ENCODE measurements at places on chromosomes 13 and 19. TPM values are rescaled to one million over a fixed set of nuclear protein-coding genes. Genes with fewer than 3 reads are reported as not detected.
A peak's percentile ranks its signal among the peaks of the same experiment; 100 is the strongest.

GRCh38 chr19:2722541-2723344 is 1.6 kb upstream of the DIRAS1 start:
- H3K36me3 ChIP-seq, result no peaks in the 10 kb centered on the region
- H3K27ac ChIP-seq, result no peak overlapping the region

ZNF431 gene
- 28.2 TPM for total RNA-seq

- H3K36me3 ChIP-seq, result peaks cover 10% of the 10 kb centered on the region
- H3K27me3 ChIP-seq, result no peaks in the 10 kb centered on the region
- no peak overlapping the region for H3K27ac ChIP-seq
- H3K4me3 ChIP-seq, result no peak overlapping the region
These were observed 33.6 kb upstream of the EPHX3 start for GRCh38 chr19:15265850-15266248.

GRCh38 chr13:33541456-33541855 is 255.9 kb upstream of the STARD13 start:
- peak overlapping the region; percentile 96 for H3K27ac ChIP-seq
- H3K27me3 ChIP-seq, result no peaks in the 10 kb centered on the region
- peaks cover 7% of the 10 kb centered on the region for H3K36me3 ChIP-seq
- peak overlapping the region; percentile 85 for H3K4me3 ChIP-seq

GRCh38 chr13:99307247-99307646 is at the start of gene GPR183:
TSS of gene GPR183 (minus strand) at chr13:99307399. CDS start at chr13:99296145, 11,254 bp downstream.
- H3K36me3 ChIP-seq, result peaks cover 44% of the 10 kb centered on the region
- no peaks in the 10 kb centered on the region for H3K27me3 ChIP-seq
- H3K4me1 ChIP-seq, result peaks cover 57% of the 10 kb centered on the region
- peak within 1 kb of the TSS; percentile 83 for H3K27ac ChIP-seq
- H3K4me3 ChIP-seq, result peak within 1 kb of the TSS; percentile 74

GRCh38 chr19:47021536-47022139 is 2.0 kb downstream of the NPAS1 start:
- H3K36me3 ChIP-seq, result no peaks in the 10 kb centered on the region
- H3K27me3 ChIP-seq, result peaks cover 61% of the 10 kb centered on the region
- no peak overlapping the region for H3K27ac ChIP-seq
- H3K4me1 ChIP-seq, result peaks cover 6% of the 10 kb centered on the region

GRCh38 chr19:14418856-14419105 is 360 bp downstream of the DDX39A start:
- H3K4me3 ChIP-seq, result peak overlapping the region; percentile 97
- peaks cover 22% of the 10 kb centered on the region for H3K36me3 ChIP-seq
- H3K27ac ChIP-seq, result peak overlapping the region; percentile 99
- DNase-seq, result no peak

GRCh38 chr19:31503211-31503610 is 154.0 kb upstream of the TSHZ3 start:
- H3K4me1 ChIP-seq, result no peaks in the 10 kb centered on the region
- no peak for DNase-seq
- no peak overlapping the region for H3K27ac ChIP-seq
- no peaks in the 10 kb centered on the region for H3K36me3 ChIP-seq

DNA sequence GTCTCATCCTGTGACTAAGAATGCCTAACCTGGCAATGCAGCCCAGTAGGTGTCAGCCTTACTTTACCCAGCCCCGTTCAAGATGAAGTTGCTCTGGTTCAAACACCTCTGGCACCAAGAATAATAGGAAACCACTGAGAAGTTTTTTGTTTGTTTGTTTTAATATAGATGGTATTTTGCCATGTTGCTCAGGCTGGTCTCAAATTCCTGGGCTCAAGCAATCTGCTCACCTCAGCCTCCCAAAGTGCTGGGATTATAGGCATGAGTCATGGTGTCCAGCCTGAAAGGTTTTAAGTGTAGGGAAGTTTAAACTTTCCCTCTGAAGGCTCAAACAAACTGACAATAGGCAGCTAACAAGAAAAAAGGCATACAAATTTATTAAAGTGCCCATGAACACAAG is 51.2 kb upstream of the ABCC4 start:
- DNase-seq, result no peak
- H3K4me1 ChIP-seq, result no peaks in the 10 kb centered on the region
- H3K27me3 ChIP-seq, result no peaks in the 10 kb centered on the region
- H3K36me3 ChIP-seq, result no peaks in the 10 kb centered on the region
- H3K27ac ChIP-seq, result no peak overlapping the region

GRCh38 chr13:76267216-76267615 is 619.0 kb downstream of the KCTD12 start:
- H3K27ac ChIP-seq, result no peak overlapping the region
- no peaks in the 10 kb centered on the region for H3K27me3 ChIP-seq
- no peaks in the 10 kb centered on the region for H3K4me1 ChIP-seq
- no peaks in the 10 kb centered on the region for H3K36me3 ChIP-seq
- no peak overlapping the region for H3K4me3 ChIP-seq

SLC7A10 gene
- total RNA-seq, result not detected

- peaks cover 45% of the 10 kb centered on the region for H3K36me3 ChIP-seq
- peaks cover 12% of the 10 kb centered on the region for H3K4me1 ChIP-seq
- peak within 1 kb of the TSS; percentile 96 for H3K4me3 ChIP-seq
- DNase-seq, result peak; percentile 71
These were observed at the start of gene ZNF222 for GRCh38 chr19:44025217-44025936. TSS of gene ZNF222 (plus strand) at chr19:44025379. CDS start at chr19:44025437, 58 bp downstream.

DNA sequence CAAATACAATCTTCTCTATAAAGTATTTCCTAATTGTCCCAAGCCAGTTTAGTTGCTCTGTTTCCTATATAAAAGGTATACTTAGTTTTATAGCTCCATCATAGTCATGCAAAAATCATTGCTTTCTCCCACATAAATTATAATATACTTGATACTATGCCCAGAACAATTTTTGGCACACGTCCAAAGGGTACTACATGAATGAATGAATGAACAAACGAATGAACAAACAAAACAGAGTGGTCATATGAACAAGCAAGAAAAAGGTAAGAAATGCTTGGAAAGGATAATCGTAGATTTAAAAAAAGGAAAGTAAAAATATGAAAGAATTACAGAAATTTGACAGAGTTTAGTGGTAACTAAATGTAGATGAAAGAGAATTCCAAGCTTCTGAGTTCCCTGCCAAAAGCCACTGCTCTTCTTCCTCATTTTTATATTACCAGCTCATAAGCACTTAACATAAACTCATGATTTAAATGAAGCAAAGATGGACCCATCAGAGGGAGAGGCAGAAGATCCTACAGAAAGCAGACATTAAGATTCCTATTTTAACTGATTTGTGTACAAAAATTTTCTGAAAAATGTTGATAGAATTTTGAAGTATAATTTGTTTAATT is 123.2 kb downstream of the ENOX1 start:
- H3K27ac ChIP-seq, result no peak overlapping the region
- no peak overlapping the region for H3K4me3 ChIP-seq
- H3K36me3 ChIP-seq, result peaks cover 1% of the 10 kb centered on the region
- no peak for DNase-seq
- peaks cover 9% of the 10 kb centered on the region for H3K4me1 ChIP-seq

KLK12 gene
- total RNA-seq, result not detected

DNA sequence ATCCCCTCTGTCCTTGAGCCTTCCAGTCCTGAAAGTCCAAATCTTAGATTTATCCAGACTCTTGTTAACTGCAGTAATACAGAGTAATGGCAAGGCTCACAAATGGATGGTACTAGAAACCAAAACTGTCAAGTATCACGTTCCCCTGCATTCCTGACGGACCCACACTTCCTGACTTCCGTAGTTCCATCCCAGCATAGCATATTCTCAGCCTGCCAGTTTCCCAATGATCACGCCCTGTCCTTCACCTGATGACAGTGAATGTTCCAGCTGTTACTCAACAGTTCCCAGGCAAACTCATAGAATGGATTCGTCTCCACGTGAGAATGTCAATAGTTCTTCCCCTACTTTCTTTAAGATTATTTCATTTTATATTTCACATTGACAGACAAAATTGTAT is 33.6 kb downstream of the SLC7A1 start:
- DNase-seq, result no peak
- peaks cover 11% of the 10 kb centered on the region for H3K4me1 ChIP-seq
- no peak overlapping the region for H3K27ac ChIP-seq
- no peak overlapping the region for H3K4me3 ChIP-seq
- peaks cover 4% of the 10 kb centered on the region for H3K36me3 ChIP-seq

NBEA gene
- 1.1 TPM for total RNA-seq

DNA sequence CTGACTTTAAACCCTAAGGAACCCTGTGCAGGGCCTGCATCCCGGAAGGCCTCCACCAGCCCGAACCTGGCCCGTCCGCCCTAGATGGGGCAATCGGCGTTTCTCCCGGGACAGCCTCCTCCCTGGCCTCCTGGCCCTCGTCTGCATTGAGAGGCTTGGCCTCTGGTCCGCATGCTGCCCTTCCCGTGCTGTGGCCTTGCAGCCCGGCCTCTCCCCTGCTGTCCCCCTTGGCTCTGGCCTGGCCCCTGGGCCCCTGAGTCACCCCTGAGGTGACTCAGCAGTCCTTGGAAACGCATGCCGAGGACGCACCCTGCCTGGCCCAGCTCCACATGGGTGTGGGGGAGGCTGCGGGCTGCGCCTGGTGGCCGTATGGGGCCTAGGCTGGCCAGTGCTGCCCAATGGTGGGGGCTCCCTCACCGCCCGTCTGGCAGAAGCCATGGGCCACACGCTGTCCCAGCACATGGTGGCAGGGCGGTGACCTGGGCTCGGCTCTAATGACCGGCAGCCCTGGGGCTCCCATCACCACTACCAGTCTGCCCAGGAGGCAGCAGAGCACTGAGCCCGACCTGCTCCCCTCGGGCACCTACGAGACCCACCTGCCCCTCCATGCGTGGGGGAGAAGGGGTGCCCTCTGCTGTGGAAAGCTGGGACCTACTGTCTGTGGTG is 25.7 kb downstream of the SH3GL1 start:
- H3K4me1 ChIP-seq, result peaks cover 41% of the 10 kb centered on the region
- no peak overlapping the region for H3K4me3 ChIP-seq
- no peak overlapping the region for H3K27ac ChIP-seq
- H3K36me3 ChIP-seq, result peaks cover 5% of the 10 kb centered on the region
- H3K27me3 ChIP-seq, result no peaks in the 10 kb centered on the region

GRCh38 chr19:45340899-45341453 is 426 bp downstream of the KLC3 start:
- no peak overlapping the region for H3K4me3 ChIP-seq
- no peaks in the 10 kb centered on the region for H3K36me3 ChIP-seq
- H3K27ac ChIP-seq, result no peak overlapping the region
- peaks cover 14% of the 10 kb centered on the region for H3K27me3 ChIP-seq
- DNase-seq, result no peak

GRCh38 chr19:58304255-58304654 is 922 bp upstream of the ERVK3-1 start:
- DNase-seq, result no peak
- H3K36me3 ChIP-seq, result peaks cover 71% of the 10 kb centered on the region
- no peaks in the 10 kb centered on the region for H3K27me3 ChIP-seq
- H3K4me1 ChIP-seq, result peaks cover 27% of the 10 kb centered on the region

- H3K36me3 ChIP-seq, result no peaks in the 10 kb centered on the region
- no peak overlapping the region for H3K27ac ChIP-seq
- H3K4me1 ChIP-seq, result peaks cover 6% of the 10 kb centered on the region
- no peak for DNase-seq
These were observed 87.3 kb upstream of the RFC3 start for GRCh38 chr13:33730619-33731018.

- H3K36me3 ChIP-seq, result no peaks in the 10 kb centered on the region
- no peak overlapping the region for H3K27ac ChIP-seq
- no peak for DNase-seq
These were observed 542 bp downstream of the CACNG7 start for GRCh38 chr19:53909471-53910169.

TRIM13 gene
- total RNA-seq, result 19.7 TPM

- no peak overlapping the region for H3K4me3 ChIP-seq
- H3K4me1 ChIP-seq, result no peaks in the 10 kb centered on the region
- no peak for DNase-seq
- H3K27ac ChIP-seq, result no peak overlapping the region
- H3K36me3 ChIP-seq, result no peaks in the 10 kb centered on the region
These were observed 9.8 kb upstream of the SIGLEC10 start for GRCh38 chr19:51427201-51427600.

KLC3 gene
- not detected for total RNA-seq

DNA sequence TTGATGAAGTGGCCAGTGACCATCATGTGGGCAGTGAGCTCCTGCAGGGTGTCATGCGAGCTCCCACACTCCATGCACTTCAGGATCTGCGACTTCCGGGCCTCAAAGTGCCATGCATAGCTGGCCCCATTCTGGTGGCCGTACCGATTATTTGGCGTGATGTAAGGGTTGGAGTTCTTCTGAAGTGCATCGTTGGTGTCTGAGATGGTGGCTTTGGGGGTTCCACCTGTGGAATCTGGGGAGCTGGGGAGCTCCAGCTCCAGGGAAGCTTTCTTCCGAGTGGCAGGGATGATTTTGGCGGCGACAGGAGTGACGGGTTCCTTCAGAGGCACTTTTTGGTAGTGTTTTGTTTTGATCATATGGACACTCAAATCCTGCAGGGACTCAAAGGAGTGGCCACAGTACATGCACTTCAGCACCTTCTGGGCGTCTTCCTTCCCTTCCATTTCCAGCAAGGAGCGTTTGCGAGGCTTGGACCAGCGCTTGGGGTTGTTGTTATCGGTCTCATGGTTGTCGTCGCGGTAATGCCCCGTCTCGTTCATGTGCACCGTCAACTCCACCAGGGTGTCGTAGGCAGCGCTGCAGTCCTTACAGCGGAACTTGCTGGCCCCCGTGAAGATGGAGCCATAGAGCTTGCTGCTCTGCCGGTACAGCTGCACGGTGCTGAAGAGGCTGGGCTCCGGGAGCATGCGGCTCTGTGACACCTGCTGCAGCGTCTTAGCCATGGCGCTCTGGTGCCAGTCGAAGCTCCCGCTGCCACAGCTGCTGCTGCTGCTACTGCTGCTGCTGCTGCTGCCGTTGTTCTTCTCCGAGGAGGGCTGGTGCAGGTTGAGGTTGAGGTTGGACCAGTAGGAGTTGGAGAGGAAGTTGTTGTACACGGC is 70.4 kb downstream of the TSHZ3 start:
- H3K4me1 ChIP-seq, result no peaks in the 10 kb centered on the region
- no peaks in the 10 kb centered on the region for H3K36me3 ChIP-seq
- no peak for DNase-seq
- peaks cover 2% of the 10 kb centered on the region for H3K27me3 ChIP-seq

- H3K27me3 ChIP-seq, result peaks cover 2% of the 10 kb centered on the region
- peaks cover 24% of the 10 kb centered on the region for H3K4me1 ChIP-seq
- peak overlapping the region; percentile 54 for H3K27ac ChIP-seq
- H3K36me3 ChIP-seq, result peaks cover 10% of the 10 kb centered on the region
These were observed 2.7 kb upstream of the CAPNS1 start for GRCh38 chr19:36136964-36137686.

DNA sequence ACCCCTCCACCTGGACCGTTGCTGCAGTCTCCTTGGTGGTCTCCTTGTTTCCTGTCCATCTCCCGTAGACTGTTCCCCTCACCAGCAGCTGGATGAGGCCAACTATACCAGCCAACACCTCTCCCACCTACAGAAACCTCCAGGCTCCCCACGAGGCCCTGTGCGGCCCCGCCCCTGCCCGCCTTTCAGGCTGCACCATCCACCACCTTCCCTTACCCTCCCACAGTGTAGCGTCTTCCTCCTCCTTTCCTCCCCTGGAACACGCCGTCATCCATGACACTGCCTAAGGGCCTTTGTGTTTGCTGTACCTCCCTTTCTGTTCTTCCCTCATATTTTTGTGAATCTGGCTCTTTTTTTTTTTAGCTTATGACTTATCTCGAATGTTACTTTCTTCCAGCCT is 23.8 kb upstream of the WDR88 start:
- H3K27me3 ChIP-seq, result no peaks in the 10 kb centered on the region
- peaks cover 21% of the 10 kb centered on the region for H3K36me3 ChIP-seq
- no peak for DNase-seq
- H3K4me1 ChIP-seq, result peaks cover 4% of the 10 kb centered on the region

Measured in activated naive CD8-positive, alpha-beta T cell treated with anti-CD3 and anti-CD28 coated beads, Interleukin-2, amount 10 ng/mL, durations not matched to agents 7 days and 5 days (primary cell).